ENCODE measurements at places on chromosomes 13 and 19. TPM values are rescaled to one million over a fixed set of nuclear protein-coding genes. Genes with fewer than 3 reads are reported as not detected.

The XAB2 gene
- 27.3 TPM for total RNA-seq

The ADGRE3 gene
- not detected for total RNA-seq

The TFDP1 gene
- 54.2 TPM for total RNA-seq

The CAMSAP3 gene
- 0.20 TPM for total RNA-seq

- no peak for DNase-seq
Observed at GRCh38 chr19:51127032-51127431, 2.3 kb downstream of the SIGLEC9 start.

Measured in right cardiac atrium (tissue), 5 donors.